ENCODE measurements at places on chromosomes 2 and 18. TPM values are rescaled to one million over a fixed set of nuclear protein-coding genes. Genes with fewer than 3 reads are reported as not detected.

PCARE gene
- not detected for total RNA-seq

MSH6 gene
- total RNA-seq: 153 TPM

CACNB4 gene
- total RNA-seq: 0.31 TPM

MSTN gene
- total RNA-seq: not detected

TDRD15 gene
- total RNA-seq: not detected

RNF25 gene
- total RNA-seq: 23.6 TPM

DNA sequence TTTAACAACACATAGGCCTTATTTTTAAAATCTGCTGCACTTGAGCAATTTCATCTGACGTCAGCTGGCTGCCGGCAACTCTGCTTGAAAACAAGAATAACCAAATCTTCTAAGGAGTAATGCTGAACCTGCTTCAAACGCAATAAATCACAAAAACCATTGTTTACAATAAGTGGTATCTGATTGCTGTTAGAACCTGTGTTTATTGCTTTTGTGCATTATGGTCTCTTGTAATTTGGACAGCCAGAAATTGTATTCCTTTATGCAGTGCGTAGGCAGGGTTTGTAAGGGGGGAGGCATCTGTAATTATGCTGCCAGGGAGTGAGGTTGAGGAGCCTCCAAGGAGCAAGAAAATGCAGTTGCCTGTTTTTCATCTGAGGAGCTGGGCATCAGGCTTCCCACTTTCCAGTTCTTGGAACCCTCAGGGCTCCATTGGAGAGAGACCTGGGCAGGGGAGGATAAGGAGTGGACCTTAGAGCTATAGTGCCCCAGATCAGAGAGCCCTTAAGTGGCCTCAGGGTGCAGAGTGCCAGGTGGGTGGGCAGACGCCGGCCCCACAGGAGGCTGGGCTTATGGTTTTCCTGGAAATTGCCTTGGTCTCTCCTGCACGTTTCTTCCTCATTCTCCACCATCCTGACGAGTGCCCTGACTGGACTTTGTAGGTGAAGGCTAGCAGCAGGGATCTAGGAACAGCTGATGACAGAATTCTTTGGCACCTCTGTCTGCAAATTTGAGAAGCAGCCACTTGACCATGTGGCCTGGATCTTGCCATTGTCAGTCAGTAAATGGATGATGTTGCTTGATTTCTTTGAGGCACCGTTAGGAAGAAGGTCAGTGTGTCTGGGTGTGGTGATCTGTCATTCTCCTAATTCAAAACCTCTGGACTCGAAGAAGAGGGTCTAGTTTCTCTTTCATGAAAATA lies 129.2 kb downstream of the KLHL29 start:
- no peak overlapping the region for H3K27ac ChIP-seq
- H3K36me3 ChIP-seq: no peaks in the 10 kb centered on the region
- no peak overlapping the region for H3K4me3 ChIP-seq
- H3K4me1 ChIP-seq: peaks cover 2% of the 10 kb centered on the region
- no peak for DNase-seq

DNA sequence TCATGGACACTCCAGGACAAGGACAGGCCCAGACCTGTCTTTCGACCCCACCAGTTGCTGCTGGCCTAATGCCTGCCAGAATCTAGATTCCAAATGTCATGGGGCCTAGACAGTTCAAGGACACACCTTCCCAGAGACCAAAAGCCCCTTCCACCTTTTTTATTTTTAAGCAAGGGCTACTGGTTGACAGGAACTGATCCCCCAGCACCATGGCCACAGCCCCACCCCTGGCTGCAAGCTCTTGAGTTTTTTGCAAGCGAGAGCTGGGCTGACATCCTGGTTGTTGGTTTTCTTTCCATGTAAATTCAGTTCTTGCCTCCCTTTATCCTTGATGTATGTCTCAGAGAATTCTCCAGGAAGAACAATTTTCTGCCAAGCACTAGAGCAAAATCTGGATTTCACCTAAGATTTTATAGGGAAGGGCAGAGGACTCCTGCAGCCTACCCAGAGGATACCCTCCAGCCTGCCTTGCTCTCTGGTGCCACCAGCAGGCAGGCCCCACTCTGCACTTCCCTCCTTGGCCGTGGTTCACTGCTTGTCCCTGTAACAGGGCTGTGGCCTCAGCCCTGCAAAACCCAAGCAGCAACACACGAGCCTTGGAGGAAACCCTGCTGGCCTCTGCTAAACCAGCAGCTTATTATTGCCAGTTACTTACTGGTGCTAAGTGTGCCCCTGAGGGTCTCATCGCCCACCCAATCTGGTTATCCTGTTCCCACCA lies 97.7 kb downstream of the TWIST2 start:
- H3K27me3 ChIP-seq: no peaks in the 10 kb centered on the region
- peaks cover 6% of the 10 kb centered on the region for H3K4me1 ChIP-seq
- DNase-seq: peak; percentile 66
- H3K36me3 ChIP-seq: no peaks in the 10 kb centered on the region
- no peak overlapping the region for H3K27ac ChIP-seq
- no peak overlapping the region for H3K4me3 ChIP-seq

GRCh38 chr2:29462293-29462692 lies 347.1 kb downstream of the CLIP4 start:
- no peaks in the 10 kb centered on the region for H3K36me3 ChIP-seq
- no peak for DNase-seq
- no peaks in the 10 kb centered on the region for H3K4me1 ChIP-seq
- no peak overlapping the region for H3K4me3 ChIP-seq

- H3K4me3 ChIP-seq: peak overlapping the region; percentile 99
- H3K27ac ChIP-seq: peak overlapping the region; percentile 100
- no peak for DNase-seq
Observed at GRCh38 chr18:11850821-11851145, 430 bp upstream of the CHMP1B start.

DNA sequence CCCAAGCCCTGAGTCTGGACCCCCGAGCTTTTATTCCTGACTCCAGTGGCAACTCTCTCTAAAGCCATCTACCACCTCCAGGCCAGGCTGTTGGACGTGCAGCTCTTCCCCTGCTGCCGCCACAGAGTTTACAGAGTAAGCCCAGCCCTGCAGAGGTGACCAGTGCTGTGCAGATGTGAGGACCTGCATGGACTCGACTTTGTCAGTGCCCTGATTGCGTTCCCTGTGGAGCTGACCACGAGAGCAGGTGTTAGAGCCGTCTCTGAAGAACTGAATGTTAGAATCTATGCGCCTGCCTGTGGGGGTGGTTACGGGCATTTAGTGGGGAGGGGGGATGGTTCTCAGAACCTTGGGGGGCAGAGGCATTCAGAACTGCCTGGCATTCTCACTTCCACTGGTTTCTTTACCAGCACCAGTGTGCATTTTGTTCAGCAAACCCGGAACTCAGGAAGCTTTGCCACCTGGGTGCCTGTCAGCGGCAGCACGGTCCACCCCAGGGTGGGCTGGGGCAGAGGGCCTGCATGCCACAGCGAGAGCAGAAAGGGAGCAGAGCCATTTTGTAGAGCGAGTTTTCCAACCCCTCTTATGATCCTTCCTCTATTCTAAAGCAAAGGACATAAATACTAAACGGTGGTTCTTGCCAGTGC lies 137.9 kb downstream of the KLHL29 start:
- peaks cover 7% of the 10 kb centered on the region for H3K4me1 ChIP-seq
- no peaks in the 10 kb centered on the region for H3K36me3 ChIP-seq
- no peak overlapping the region for H3K4me3 ChIP-seq
- no peak for DNase-seq
- H3K27me3 ChIP-seq: peaks cover 5% of the 10 kb centered on the region

Measured in activated CD4-positive, alpha-beta T cell treated with anti-CD3 and anti-CD28 coated beads, Interleukin-2, amount 10 ng/mL, durations not matched to agents 24 days and 14 days (primary cell).